Anterior cingulate cortex (tissue), 58 donors: ENCODE measurements at places on chromosomes 4 and X.

DNA sequence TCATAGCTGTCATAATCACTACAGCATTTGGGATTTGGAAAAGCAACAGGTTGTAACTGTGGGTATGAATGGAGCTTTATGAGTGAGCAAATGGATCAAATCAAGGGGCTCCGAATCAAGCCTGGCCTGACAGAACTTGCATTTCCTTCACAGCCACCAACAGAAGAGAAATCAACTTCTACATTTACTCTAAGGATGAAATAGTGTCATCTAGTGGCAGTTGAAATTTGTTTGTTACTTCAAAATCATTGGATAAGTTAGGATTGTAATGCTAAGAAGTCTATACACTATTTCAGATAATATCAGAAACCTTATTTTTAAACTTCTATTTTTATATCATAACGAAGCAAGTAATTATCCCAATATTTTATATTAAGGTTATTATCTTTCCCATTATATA is 10.7 kb upstream of the WDR17 start:
- no peak for DNase-seq

DNA sequence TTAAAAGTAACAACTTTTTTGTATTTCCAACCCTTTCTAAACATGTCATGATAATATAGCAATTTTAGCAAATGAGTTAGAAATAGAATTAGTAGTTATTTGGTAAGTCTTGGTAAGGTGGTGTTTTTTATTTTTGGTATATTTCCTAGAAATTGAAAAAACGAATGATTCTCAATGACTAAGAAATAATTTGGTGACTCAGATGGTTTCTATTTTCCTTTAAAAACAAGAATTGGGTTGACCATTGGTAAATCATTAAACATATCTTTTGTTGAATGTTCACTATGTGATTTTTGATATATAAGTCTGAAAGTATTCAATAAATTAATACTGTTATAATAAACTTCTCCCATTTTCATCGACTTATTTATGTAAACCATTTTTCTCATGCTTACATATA is 206.2 kb upstream of the BANK1 start:
- no peak for DNase-seq

- peak; percentile 34 for DNase-seq
Measured at GRCh38 chr4:1008840-1009541, 2.4 kb upstream of the FGFRL1 start.

DNA sequence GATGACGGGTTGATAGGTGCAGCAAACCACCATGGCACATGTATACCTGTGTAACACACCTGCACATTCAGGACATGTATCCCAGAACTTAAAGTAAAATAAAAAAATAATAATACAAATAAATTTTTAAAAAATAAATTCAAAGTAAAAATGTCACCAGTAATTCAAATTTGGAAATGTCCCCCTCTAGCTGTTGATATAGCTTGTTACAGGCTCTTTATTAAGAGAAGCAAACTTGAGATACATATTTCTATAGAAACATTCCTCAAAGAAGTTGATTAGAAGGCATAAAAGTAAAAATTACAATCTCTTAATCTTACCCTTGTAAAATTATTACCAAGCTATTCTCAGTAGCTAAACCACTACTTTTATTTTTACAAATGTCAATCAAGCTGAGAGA is 1397.0 kb downstream of the FAM133A start:
- no peak for DNase-seq

DNA sequence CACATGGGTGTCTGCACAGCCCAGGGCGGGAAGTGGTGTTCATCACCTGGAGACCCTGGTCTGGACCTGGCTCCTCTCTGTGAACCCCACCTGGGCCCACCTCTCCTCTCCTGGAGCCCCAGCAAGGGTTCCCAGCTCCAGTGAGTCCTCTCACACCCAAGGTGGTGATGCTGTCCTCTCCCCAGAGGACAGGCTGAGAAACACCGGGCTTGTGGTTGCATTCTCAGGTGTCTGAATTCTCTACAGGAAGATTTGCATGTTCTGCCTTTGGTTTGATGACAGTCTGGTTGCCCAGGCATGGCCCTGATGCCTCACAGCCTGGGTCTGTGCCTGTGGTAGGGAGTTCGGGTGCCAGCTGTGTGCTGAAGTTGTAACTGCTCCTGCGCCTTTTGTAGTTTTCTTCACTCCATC is 3.8 kb downstream of the MAEA start:
- DNase-seq = no peak

DNA sequence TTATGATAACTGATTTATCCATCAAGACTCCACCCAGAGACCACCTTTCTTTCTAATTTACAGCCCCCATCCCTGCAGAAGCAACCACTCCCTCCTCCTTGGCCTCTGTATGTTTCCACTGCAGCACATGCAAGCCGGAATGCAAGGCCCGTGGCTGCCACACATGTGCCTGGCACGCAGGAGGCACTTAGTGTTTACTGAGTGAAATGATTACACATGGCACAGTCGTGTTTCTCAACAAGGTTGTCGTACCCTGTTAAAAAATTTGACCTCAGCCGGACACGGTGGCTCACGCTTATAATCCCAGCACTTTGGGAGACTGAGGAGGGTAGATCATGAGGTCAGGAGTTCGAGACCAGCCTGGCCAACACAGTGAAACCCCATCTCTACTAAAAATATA is 104.3 kb downstream of the APBB2 start:
- DNase-seq = no peak

DNA sequence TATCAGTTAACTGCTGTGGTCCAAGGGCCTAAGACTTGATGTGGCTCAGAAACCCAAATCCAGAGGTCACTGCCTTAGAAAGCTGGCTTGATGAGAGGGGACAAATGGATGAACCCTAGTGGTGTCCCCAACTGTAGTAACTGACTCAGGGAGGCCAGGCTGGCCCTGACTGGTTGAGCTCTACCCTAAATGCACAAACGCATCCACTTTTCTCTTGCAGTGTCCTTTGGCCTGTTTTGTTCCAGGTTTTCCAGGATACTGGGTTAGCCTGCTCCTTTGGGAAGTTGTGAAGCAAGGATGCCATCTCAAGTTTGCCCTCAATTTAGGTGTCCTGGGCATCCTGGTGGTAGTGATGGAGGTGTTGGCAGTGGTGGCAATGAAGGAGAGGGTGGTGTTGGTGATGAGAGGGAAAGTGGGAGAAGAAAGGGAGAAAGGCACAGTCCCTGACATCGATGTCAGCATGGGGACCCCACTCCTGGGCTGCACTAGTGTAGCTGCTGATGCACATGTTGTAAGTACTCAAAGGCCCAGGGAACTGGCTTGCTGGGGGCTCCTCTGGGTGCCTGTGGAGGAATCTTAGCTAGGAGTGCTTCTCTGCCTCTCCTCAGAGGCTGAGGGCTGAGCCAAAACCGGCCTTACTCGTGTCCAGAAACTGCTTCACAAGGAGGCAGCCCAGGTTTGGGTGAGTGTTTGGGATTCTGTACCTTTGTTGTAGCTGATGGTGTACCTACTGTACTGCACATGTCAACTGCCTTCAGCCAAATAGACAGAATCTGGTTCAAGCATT is 2.9 kb upstream of the HAND2 start:
- no peak for DNase-seq

DNA sequence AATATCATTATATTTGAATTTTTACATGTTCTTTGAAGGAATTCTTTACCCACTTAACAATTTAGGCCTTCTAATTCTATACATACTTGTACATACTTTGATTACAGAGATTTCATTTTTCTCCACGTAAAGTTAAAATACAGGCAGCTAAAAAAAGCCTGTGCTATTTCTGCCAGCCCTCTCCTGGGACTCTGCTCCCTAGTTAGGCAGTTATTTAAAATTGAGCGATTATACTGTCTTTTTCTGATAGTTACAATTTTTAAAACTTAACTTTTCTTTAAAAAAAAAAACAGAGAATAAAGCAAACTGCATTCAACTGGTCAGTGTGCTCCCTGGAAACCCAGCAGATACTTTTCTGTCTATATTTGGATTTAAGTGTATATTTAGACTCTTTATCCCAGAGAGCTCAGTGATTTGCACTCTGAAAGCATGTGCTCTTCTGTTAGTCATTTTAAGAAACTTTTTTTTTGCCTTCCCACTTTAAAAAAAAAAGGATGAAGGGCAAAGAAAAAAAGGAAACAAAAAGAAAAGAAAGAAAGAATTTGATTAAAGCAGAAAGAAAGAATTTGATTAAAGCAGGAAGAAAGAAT is 18.1 kb upstream of the FAM241A start:
- DNase-seq = no peak
